ENCODE measurements at places on chromosomes 5 and 9.

DNA sequence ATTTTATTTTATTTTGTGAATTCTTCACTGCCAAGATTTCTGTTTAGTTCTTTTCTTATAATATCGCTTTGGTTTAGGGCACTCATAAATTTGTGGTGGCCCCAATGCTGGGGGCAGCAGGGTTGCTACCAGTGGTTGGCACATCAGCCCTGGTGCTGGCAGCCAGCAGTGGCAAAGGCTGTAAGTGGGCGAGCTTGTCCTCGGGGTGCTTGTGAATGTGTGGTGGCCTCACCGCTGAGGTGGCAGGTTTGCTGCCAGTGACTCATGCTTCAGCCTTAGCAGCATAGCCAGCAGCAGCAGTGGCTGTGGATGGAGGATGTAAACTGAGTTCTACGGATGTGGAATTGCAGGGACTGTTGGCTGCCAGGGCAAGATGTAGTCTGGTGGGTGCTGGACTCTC lies 262.9 kb upstream of the DMAC1 start:
- DNase-seq, result no peak

GRCh38 chr5:156892223-156892622 lies 42.1 kb downstream of the PPP1R2B start:
- peak; percentile 27 for DNase-seq

- DNase-seq, result no peak
These were observed 59.9 kb downstream of the ZFAND5 start for GRCh38 chr9:72305102-72305546.

DNA sequence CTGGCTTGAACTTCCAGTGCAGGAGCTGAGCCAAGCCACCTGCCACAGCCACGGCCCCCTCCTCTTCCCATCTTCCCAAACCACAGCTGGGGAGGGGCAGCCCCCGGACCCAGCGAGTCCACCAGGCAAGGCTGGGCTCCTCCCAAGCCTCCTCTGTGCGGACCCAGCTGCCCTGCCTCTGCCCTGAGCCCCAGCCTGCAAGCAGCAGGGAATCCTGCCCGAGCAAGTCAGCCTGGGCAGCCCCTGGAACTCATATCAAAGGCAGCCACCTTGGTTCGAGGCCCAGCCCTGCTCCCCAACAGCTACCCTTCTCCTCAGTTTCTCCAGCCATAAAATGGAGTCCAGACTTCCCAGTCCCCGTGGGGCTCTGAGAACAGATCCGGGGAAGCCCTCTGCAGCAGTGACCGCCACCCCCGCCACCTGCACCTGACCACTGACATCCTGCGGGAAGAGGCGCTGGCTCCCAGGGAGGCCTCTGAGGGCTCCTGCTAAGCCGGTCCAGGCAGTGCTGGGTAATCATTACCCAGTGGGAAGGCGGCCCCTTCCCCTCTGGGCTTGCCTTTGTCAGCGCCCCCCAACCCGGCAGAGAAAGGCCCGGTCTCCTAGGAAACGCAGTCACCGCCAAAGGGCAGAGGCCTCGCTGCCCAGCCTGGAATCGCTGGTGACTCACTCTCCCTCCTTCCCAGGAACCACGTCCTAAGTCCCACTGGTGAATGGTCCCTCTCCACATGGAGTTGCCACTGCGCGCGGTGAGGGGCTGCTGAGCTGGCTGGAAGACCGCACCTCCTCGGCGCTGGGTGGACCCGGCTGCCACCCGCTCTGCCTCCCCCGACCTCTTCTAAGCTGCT lies 1.5 kb downstream of the VAV2 start:
- no peak for DNase-seq

GRCh38 chr9:73643379-73644013 lies 491.8 kb downstream of the ANXA1 start:
- no peak for DNase-seq

GRCh38 chr5:149175346-149176105 lies 34.2 kb downstream of the ABLIM3 start:
- DNase-seq, result no peak

- DNase-seq, result no peak
These were observed 1542.2 kb upstream of the CDH9 start for GRCh38 chr5:28580616-28581015.

DNA sequence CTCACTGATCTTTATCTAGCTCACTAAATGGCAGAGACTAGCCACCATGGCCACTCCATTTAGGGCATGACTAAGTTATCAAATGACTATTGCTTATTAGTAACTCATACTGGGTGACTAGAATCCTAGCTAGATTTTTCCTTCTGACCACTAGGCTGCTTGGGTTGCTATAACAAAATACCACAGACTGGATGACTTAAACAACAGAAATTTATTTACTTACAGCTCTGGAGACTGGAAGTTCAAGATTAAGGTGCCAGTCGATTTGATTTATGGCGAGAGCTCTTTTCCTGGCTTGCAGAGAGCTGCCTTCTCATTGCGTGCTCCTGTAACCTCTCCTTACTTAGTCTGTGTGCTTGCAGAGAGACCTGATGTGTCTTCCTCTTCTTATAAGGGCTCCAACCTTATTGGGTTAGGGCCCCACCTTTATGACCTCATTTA lies 55.0 kb upstream of the APC start:
- no peak for DNase-seq

DNA sequence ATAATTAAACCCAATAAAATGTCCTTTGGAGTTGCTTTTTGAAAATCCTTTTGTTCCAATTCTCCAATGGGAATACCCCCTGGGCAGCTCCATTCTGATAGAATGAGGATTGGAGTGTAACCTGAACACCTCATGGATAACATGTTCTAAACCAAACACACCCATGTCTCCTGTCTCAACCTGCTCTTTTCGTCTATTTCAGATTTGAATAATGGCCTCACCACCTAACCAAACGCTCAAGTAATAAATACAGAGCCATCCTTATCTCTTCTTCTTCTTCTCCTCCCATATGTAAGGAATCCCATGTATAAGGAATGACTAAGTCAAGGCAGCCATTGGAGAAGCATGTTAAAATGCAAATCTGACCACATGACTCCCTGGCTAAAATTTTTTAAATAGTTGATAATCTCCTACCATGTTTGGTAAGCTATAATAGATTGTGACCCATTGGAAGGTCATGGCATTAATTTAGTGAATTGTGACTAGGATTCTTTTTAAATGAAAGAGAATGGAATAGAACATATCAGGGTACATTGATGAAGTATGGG lies 26.0 kb downstream of the ELL2 start:
- no peak for DNase-seq

- no peak for DNase-seq
These were observed 5.4 kb upstream of the P4HA2 start for GRCh38 chr5:132233081-132233480.

GRCh38 chr5:112006721-112007120 lies 249.7 kb upstream of the NREP start:
- no peak for DNase-seq

- no peak for DNase-seq
These were observed at the start of gene BICD2 for GRCh38 chr9:92764381-92764987. BICD2 (minus strand) TSS chr9:92764833; CDS start chr9:92764744, 89 bp downstream.

DNA sequence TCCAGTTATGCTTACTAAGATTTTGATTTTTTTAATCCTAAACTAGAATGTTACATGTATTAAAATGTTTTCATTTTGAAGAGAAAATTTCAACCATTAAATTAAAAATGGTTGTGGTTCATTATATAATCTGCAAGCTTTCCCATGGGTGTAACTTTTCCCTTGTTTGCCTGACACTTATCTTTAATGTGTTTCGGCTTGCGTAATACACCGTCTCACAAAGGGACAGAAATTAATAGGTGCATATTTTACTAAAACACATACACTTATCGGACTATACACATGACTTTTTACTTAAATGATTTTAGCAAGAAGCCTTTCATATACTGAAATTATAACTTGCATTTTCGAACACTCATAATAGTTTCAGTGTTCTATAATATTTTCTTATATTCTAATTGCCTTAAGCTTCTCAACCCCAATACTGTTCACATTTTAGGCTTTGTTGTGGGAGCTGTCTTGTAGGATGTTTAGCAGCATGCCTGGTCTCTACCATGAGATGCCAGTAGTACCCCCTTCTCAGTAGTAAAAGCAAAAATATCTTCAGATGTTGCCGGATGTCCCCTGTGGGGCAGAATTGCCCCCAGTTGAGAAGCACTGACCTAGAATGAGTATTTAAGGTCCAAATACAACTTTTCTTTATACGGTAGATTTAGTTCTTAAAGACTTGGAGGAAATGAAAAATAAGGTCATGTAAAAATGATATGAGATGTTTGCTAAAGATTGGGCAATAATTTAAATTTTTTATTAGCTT lies 28.6 kb downstream of the UGCG start:
- peak; percentile 26 for DNase-seq
